ENCODE measurements at places on chromosomes 6 and 20.

DNA sequence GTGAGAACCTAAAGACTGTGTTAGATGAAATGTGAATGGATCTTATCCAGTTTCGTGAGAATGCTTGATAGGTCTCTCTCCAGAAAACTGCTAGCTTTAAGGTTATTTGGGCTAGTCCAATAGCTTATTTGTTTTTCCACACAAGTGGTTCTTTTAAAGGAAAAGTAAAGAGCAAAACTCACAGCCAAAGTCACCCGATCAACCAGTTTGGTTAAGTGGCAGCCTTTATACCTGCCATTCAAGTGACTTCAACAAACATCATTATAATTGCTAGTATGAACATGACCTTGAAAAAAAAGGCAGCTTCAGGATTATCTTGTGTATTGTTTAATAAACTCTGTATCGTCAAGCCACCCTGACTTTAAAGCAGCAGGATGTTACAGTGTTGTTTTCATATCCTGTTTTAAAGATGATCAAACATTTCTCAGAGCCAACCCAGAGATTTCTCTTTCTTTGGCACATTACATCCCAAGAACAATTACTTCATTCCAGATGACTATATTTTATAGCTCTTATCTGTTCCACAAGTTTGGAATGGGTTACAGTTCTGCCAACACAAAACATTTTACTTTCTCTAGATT is 253.4 kb downstream of the EPHA7 start:
- no peak for DNase-seq

DNA sequence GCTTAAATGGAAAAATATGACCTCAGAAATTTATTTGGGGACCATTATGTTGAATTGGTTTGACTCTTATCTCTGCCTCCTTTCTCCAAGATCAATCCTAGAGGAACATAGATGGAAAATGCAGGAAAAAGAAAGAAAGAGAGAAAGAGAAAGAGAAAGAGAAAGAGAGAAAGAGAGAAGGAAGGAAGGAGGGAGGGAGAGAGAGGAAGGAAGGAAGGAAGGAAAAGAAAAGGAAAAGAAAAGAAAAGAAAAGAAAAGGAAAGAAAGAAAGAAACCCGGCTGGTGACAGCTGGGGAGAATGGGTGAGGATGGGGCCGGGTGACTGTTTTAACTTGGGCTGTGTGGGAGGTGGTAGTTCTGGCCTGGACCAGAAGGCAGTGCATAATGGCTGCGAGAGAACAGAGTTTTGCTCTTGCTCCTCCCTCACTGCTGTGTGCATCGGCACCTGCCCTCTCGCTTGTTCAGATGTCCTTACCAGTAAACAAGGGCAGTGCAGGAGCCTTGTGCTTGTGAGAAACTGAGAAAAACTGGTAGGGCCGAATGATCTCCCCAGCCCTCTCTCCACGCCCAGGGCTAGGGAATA is 24.7 kb downstream of the GLO1 start:
- no peak for DNase-seq

- no peak for DNase-seq
Measured at GRCh38 chr6:64602993-64603392, 967.4 kb downstream of the PHF3 start.

- DNase-seq: no peak
Measured at GRCh38 chr20:47152068-47152467, 204.4 kb downstream of the ZMYND8 start.

- DNase-seq: no peak
Measured at GRCh38 chr20:64102647-64103354, 4.6 kb downstream of the NPBWR2 start.

GRCh38 chr6:144006736-144007477 is 1.2 kb downstream of the PLAGL1 start:
- DNase-seq: peak; percentile 14

- no peak for DNase-seq
Measured at GRCh38 chr20:8121666-8122065, 10.4 kb upstream of the PLCB1 start.

GRCh38 chr6:170523256-170524171 is 29.6 kb downstream of the PSMB1 start:
- no peak for DNase-seq

DNA sequence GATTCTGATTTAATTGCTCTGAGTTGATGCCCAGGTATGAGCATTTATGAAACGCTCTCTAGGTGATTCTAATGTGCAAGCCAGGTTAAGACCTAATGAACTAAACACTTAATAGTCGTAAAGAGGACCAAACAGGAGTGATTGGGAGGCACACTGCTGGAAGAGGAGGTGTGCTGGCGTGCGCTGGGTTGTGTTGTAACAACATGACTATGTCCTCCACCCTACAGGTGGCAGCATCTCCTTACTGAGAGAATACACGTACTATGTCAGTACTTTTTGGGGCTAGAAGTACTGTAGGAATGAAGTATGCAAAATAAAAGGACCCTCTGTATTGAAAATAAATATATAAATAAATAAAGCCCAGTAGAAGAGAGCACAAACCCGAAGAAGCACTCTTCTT is 11.9 kb downstream of the C6orf89 start:
- DNase-seq: no peak

DNA sequence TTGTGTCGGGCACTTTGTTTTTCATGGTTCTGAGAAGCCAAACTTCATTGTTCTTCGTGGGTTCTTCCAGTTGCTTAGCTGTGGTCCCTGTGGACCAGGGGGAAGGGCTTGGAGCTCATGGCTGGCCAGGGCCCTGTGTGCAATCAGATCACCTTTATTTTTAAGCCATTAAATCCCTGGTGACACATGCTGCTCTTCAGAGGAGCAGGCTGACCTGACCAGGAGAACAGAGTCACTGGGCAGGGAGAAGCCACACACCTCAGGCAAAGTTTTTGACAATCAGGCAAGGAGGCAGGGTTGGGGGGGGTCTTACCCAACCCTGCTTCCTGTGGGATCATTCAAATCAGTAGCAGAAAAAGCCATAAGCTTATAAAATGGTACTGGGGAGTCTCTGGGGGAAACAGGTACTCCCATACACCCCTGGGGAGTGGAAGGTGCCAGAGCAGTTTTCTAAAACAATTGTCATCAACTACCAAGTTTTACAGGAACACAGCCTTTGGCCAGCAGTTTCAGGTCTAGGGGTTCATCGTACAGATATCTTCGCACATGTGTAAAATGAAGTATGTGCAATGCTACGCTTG is 37.0 kb upstream of the PREX1 start:
- no peak for DNase-seq

GRCh38 chr20:10644458-10645204 is 29.2 kb downstream of the JAG1 start:
- peak; percentile 28 for DNase-seq

GRCh38 chr6:169783401-169783800 is 32.0 kb downstream of the ERMARD start:
- DNase-seq: no peak

GRCh38 chr20:59211208-59211765 is 47.7 kb downstream of the ZNF831 start:
- DNase-seq: no peak

- DNase-seq: no peak
Measured at GRCh38 chr6:92690997-92691599, 728.3 kb downstream of the EPHA7 start.

DNA sequence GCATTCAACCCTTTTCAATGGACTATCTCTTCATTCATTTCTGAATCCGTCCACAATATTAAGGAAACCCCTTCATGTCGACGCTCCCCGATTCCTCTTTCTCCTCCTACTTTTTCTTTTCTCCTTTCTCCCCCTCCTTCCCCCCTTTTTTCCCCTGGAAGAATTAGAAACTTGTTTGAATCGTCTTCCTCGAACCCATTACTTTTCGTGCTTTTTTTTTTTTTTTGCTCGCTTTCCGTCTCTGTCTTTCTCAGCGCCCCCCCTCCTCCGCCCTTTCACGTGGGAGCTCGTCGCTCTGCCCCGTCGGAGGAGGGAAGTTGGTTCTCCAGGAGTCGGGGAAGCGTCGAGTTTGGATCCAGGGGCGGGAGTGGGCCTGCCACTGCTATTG is 2.3 kb upstream of the NKX2-2 start:
- peak; percentile 44 for DNase-seq

DNA sequence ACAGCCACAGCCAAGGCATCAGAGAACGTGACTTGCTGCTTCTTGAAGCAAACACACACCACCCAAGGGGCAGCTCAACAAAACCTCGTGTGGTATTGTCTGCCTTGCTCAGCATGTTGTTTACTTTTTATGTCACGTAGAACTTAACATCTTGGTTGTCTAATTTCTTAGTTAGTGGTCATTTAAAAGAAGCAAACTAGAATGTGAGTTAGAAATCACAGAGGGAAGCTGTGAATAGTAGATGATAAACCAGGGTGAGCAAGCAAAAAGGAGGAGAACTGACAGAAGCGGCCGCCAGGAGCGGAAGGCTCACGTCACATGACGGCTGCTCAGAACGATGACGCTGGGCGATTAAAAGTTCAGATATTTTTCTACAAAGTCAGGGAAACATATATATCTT is 51.5 kb upstream of the KIF25 start:
- DNase-seq: no peak

DNA sequence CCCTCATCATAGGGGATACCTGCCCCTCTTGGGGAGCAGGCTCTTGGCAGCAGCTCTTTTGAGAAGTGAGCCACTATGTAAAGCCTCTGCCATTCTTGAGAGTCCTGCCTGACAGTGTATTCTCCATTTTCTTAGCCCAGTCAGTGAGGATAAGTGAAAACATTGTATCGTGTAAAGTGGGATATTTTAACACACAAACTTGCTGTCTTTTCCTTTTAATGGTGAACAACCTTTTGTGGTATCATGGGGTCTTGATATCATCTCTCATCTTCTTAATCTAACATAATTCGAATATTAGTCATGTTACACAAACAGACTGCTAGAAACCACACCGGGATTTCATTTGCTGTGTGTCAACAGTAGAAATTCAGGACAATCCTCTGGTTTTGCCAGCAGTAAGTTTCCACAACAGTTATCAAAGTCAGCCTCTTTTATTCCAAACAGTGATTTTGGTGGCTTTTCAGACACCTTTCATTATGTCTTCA is 136.2 kb downstream of the HIVEP1 start:
- no peak for DNase-seq

- no peak for DNase-seq
Measured at GRCh38 chr20:50559856-50560638, 49.9 kb downstream of the PTPN1 start.

GRCh38 chr6:2795956-2796355 is 30.8 kb downstream of the WRNIP1 start:
- no peak for DNase-seq

DNA sequence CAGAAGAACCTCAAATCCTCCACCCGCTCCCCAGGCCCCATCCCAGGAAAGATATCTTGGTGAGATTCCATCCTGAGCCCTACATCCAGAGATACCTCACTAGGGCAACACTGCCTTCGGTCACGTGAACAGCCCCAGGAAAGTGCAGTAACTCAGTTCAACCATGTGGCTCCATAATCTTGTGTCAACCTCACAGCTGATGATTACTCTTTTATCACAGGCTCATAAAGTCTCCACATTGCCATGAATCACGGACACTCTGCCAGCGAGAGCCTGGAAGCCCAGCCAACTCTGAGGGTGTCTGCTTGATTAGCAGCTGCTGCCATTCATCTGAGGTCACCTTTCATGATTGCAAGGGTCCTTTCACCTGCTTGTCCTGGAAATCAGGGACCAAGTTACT is 175.8 kb upstream of the LRFN2 start:
- DNase-seq: no peak

DNA sequence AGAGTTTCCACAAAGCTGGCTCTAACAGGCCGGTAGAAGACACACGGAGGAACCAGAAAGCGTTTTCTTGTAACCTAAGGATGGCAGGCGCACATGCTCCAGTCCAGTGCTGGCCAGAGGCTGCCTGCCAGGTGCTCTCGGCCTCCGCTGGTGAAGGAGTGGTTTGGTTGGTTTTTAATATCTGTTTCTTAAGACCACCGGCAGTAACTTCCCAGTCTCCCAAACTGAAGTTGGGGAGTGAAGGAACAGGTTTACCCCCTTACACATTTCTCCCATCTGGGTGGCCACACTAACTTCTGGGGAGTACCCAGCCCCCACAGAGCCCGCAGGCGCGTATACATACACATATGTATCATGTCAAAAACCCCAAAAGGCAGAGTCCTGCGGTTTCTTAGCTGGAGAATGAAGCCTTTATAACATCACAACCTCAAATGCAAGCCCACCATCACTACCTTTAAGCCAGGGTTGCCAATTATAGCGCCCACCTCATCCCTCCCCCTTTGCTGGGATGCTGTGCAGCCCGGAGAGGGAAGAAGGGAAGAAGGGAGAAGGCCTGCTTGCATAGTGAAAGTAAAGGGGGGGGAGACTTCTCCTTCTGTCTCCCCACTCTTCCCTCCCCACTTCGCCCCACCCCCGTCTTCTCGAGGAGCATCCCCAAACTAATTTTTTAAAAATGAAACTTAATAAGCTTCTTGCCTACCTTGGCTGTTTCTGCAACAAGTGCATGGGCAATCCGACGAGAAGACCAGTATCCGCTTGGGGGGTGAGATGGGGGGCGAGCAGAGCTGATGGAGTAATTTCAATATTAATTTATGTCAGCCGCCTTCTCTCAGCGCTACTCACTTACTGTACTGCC is 1.0 kb downstream of the TRERF1 start:
- no peak for DNase-seq

DNA sequence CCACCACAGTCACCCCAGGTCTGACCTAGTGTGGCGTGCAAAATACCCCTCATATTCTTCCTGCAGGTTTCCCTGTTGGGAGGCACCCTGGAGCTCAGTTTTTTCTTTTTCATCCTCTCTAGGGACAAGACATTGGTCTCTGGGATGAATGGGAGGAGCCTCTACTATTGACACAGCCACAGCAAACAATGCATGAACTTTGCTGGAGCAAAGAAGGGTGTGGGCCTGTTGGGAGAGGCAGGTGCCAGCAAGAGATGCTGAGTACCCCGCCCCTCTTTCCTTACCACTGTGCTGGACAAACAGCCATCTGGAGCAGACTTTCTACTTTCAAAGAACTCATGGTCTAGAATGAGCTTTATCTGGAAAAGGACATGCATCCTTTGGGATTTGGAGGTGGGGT is 10.1 kb downstream of the TGM3 start:
- DNase-seq: no peak

DNA sequence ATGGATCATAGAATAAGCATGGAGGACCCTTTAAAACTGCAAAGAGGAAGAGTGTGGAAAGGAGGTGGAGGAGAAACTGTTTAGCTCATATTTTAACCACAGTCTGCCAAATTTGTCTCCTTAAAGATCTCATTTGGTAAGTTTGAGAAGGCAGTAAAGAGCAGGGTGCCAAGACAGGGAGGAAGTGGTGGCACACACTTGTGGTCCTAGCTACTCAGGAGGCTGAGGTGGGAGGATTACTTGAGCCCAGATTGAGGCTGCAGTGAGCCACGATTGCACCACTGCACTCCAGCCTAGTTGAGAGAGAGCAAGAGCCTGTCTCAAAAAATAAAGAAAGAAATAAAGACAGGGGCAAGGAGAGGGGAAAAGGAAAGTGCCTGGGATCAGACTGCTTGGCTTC is 16.8 kb upstream of the DCBLD1 start:
- no peak for DNase-seq

All from GM13977 (cell line).